CD4-positive, alpha-beta T cell treated with Interleukin-2 at 100 ng/mL for 4 hours (primary cell): ENCODE measurements at places on chromosomes 5 and 9.
A peak's percentile ranks its signal among the peaks of the same experiment; 100 is the strongest.

- no peak for DNase-seq
These were observed 22.0 kb upstream of the AK3 start for GRCh38 chr9:4762886-4763541.

DNA sequence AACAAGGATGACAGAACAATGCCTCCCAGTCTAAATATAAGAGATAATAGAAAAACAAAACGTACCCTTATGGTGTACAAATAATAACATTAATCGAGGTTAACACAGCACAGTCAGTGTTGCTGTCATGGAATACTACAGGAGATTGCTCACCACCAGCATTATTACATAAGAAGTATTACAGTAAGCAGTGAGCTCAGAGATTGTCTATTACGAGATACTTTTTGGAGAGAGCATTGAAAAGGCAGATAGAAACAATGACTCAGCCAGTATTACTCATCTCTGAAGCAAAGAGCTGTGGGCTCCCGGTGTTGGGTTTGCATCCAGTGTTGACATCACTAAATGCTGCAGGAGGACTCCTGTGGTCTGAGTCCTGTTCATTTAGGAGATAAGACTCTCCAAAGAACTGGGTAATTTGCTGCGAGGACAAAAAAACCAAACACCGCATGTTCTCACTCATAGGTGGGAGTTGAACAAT lies 191.9 kb upstream of the SEMA6A start:
- DNase-seq, result no peak

GRCh38 chr5:177599731-177600507 lies at the start of gene B4GALT7:
TSS of gene B4GALT7 (plus strand) at chr5:177600132. CDS start at chr5:177600211, 79 bp downstream.
- DNase-seq, result peak; percentile 78

DNA sequence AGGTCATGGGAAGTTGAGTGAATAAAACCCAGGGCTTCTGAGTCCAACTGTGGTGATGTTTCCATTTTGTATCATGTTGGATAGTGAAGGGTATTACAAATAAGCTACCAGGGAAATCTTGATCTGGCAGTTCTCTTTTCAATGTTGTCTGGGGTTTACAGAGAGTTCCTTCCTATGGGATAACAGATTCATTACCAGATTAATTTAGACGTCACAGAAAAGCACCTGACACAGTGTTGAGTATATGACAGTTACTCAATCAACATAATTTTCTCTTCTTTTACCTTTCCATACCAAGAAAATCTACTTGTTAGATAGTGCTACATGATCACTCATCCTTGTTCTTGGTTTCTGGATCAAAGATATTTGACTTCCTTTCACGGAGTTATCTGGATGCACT lies 270.9 kb downstream of the ACTL7B start:
- no peak for DNase-seq

DNA sequence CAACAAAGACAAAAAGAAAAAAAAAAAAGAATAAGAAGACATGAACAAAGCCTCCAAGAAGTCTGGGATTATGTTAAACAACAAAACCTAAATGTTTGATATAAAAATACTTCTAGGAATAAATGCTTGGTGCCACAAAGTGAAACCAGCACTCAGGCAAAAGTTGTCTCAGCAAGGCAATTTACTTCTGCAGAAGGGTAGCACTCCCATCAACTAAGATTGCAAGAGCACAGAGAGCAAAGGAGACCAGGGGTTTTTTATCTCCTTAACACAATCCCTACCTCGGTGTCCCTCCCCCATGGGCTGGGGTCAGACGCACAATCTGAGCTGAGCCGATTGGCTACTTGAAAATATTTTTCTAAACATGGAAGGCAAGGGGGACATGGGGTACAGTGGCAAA lies 381.3 kb upstream of the SLC24A2 start:
- DNase-seq, result no peak
